ENCODE measurements at places on chromosomes 7 and 10. TPM values are rescaled to one million over a fixed set of nuclear protein-coding genes. Genes with fewer than 3 reads are reported as not detected.

The MUC12 gene
- 0.06 TPM for polyA plus RNA-seq

The PRSS37 gene
- polyA plus RNA-seq: 0.74 TPM

The ASIC3 gene
- 2.1 TPM for polyA plus RNA-seq

The PTPRN2 gene
- 7.4 TPM for polyA plus RNA-seq

The FAM180A gene
- not detected for polyA plus RNA-seq

The SLC26A3 gene
- polyA plus RNA-seq: 0.13 TPM

The HMX3 gene
- polyA plus RNA-seq: not detected

The NKX1-2 gene
- not detected for polyA plus RNA-seq

The LIPM gene
- not detected for polyA plus RNA-seq

DNA sequence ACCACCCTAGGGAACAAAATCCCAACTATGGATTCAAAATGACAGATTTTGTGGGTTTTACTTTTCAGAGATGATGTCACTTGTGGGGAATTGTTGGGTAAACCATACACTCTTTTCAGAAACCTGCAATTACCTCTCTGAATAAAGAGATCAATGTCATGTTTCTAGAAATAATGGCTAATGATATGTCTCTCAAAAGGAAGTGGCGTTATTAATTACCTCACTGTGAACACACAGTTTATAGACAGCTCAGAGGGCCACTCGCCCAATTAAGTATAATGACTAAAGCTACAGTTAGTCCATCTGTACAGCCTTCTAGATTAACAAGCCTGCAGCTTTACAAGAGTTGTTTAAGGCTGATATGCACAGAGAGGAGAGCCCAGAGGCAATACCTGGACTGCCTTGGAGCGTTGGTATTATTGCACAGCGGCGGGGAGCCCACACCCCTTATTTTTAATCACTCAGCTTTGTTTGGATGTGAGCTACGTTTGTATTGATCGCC, 79.5 kb downstream of the RAB11FIP2 start:
- DNase-seq: no peak

DNA sequence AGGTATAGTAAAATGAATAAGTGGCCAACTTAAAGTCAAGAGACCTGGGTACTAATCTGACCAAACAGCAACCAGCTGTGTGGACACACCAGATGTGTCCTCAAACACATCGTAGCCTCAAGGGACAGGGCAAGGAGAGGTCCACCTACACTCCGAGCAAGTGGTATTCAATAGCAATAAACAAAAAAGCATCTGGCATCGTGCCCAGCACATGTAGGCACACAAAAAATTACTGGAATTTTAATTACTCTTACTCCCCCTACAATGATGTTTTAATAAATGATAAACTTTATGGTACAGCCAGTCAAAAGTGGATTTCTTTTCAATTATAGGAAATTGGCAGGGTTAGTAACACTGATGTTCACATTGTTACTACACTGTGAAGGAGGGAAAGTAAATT, 3.5 kb upstream of the RGS10 start:
- no peak for DNase-seq

- no peak for DNase-seq
These were observed 5.7 kb downstream of the HIP1 start for GRCh38 chr7:75732764-75733630.

- DNase-seq: no peak
These were observed 2.0 kb downstream of the TNKS2 start for GRCh38 chr10:91800182-91800581.

DNA sequence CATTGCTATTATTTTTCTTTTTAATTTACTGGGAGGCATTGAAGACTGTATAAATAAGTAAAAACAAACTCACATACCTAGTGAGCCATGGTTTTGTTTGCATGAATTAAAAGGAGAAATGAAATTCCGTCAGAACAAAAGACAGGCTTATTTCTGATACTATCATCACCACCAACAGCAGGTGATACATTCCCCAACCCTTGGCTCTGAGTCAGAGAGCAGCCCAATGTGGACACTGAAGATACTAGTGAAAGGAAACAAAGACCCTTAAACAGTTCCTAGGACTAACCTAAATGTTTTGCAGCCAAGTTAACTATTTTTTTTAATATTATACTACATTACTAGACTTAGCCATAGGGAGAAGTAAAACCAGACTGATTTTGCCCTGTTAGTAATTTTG, 31.6 kb downstream of the CHRM2 start:
- DNase-seq: no peak

DNA sequence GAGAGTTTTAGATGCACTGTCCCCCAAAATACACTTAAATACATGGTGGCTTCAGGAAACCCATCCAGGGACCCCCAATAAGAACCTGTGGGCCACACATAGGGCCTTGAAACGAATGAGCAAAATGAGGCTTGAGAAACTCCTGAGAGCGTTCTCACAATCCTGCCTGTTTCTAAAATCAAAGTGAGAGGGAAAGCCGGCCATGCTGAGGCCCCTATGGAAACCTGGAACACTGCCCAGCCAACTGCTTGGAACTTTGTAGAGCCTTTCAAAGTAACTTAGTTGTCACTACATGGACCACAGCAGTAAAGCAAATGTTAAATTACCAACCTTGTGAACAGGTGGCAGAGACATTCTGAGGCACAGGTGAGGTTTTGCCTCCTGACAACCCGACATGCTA, 13.4 kb downstream of the SGMS1 start:
- DNase-seq: no peak

DNA sequence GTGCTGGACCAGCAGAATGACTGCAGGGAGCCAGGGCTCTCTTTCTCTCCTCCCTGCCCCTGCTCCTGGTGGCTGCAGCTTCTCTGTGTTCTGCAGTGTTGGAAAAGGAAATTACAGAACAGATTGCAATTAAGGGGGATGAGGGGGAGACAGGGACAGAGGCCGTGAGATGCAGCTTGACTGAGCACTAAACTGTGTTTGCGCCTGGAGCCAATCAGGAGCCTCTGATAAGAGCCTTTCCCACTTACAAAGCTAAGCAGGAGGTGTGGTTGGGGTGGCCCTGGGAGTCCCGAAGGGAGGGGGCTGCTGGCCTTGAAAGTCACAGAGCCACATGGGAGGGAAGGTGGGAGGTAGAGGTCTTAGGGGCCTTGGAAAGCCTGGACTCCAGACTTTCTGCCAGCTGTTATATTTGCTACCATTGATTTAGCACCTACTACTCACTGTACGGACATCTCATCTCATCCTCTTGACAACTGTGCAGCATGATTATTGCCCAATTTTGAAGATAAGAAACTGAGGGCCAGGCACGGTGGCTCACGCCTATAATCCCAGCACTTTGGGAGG, 26.7 kb downstream of the TRIM8 start:
- no peak for DNase-seq

GRCh38 chr7:18390535-18390907, 105.0 kb upstream of the HDAC9 start:
- DNase-seq: no peak

- peak; percentile 28 for DNase-seq
These were observed 125.4 kb upstream of the TARP start for GRCh38 chr7:38398725-38399321.

DNA sequence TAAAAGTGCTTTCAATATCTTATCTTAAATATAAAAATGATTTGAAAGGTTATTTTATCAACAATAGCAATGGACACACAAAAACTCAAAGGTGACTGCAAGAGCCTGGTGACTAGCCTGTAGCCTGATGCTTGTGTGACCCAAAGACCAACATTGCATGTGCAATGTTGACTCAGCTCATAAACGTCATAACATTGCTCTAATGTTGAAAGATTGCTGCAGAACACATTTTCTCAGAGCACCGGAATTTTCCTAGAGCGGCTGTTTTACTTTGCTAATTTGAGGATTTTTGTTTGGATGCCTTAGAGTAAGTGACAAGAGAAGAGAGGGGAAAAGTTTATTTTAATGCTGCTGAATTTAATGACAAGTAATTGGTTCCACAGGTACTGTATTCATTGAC, 107.1 kb downstream of the RAB18 start:
- DNase-seq: no peak

DNA sequence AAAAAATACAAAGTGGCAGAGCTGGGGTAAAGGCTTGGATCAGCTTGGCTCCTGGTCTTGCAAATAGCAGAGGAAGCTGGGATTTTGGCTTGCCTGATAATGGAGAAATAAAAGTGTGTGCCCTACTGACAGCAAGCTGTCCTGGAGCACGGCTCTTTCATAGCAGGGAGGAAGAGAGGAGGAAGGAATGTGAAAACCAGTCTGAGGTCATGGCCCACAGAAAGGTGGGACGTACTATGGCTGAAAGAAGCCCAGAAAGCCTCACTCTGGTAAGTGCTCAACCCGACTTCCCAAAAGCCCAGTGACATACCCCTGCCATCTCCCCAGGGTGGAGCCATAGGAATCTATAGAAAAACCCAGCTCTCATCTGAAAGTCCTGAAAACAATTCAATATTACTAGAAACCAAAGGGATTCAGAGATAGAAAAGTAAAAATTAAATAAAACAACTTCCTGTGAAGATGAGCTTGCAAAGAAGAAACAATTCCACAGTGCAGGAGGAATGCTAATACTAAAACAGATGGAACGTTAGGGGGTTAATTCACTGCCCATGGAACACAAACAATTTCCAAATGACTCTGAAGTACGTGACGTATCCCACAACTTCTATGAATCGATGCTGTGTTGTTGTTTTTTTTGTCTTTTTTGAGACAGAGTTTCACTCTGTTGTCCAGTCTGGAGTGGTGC, 246.7 kb upstream of the PTN start:
- no peak for DNase-seq

DNA sequence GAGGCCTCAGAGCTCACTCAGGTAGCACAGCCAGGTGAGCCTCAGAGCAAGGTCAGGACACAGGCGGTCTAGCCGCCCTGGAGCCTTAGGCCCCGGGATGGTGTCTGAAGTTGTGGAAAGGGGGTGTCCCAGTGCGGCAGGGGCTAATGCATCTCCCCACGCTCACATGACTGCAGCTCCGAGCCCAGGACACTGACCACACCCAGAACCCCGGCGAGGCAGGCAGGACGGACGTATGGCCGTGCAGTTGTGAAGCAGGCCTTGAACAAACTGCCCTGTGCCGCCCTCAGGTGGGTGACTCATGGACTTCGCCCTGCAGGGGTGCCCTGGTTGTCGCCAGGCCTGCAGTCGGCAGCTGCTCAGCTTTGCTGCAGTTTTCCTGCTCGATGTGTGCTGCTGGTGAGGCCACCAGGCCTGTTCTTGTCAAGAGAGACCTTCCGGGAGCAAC, 5.0 kb upstream of the PRKAR1B start:
- DNase-seq: no peak

DNA sequence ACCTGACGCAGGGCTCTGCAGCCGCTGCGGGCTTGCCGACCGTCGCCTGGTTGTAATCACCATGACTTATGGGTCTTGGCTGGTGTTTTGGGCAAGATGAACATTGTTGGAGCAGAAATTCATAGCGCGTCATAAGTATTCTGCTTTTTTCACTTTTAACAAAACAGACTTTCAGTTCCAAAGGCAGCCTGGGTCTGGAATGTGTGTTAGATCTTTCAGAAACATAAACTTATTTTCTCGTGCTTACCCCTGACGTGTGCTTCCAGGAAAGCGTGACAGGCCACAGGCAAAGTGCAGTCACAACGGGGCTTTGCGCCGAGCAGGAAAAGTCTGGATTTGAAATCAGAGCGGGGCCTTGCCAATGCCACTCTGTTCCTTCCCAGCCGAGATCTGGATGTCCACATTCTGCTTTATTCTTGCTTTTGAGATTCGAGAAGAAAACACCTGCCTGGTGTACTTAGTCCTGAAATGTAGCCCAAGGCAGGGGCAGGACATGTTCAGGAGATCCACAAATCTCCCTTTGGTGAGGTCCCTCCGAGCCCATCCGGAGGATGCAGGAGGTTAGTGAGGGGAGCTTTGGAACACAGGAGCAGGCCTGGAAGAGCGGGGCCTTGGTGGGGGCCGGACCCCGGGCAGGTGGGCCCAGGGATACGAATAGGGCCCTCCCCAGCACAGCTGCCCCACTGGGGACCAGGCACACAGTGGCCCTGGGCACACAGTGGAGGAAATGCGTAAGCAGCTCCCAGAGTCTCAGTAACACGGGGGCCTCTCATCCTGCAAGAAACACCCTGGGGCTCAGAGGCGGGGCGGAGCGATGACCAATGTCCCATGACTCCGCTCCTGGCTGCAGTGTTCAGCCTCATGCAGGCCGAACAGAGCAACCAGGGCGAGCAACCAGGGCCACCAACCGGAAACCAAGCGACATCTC, 49.5 kb upstream of the EBF3 start:
- DNase-seq: peak; percentile 19

- DNase-seq: no peak
These were observed 166.4 kb downstream of the CELF2 start for GRCh38 chr10:11184093-11184492.

DNA sequence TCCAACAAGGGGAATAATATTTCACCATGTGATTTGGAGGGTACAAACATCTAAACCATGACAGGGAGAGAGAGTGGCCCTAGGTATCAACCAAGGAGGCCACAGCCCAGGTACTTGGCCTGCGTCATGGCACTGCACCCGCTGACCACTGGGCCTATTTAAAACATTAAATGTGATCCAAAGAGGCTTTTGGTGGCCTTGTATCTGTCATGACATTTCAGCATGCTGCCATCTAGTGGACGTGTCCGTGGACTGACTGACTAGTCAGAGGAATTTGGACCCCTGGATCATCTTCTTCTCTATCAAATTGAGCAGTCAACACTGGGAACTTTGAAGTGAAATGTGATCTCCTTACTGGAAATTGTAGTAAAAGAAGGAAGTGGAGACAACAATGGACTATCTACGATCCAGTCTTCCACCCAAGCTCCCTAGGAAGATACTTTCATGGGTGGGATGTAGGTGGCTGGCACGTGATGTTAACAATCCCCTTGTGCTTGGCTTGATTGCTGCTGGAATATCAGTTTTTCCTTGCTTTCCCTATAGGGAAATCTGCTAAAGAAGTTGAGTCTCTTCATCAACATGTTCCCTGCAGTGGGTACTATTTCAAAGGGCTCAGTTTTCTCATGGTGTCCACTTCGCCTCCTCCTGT, 24.6 kb upstream of the ITGA8 start:
- DNase-seq: no peak

DNA sequence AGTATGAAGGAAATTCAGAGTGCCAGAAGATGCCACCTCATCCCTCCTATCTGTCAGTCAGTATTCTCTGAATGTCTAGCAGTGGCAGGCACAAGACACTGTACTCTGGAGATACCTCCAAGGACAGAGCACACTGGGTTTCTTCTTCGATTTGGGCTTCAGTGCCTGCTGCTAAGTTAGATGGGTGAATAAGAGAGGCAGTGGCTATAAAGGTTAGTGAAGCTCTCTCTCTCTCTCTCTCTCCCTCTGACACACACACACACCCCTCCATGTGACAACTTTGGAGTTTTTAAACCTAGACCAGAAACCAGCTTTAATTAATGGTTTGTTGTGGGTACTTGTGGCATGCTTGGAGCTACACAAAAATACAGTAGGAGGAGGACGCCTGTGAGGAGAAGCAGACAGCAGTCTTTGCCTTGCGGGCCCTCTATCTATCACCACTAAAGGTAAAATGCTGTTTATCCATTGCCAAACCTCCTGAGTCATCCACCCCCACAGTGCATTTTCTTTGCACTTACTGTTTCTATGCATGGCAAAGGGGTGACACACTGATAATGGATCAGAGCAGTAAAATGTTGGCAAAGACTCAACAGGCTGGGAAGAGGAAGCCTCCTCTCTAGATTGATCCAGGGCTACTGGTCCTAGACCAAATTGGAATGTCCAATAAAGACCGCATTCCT, 102.5 kb downstream of the TRIL start:
- no peak for DNase-seq
